ENCODE measurements at places on chromosomes 7 and 10. TPM values are rescaled to one million over a fixed set of nuclear protein-coding genes. Genes with fewer than 3 reads are reported as not detected.

GPR146 gene
- total RNA-seq = 33.5 TPM

GRCh38 chr10:19719284-19719683 is 96.9 kb upstream of the PLXDC2 start:
- DNase-seq = no peak

ECD gene
- total RNA-seq = 39.1 TPM

OGDH gene
- total RNA-seq = 102 TPM

GRCh38 chr7:65404020-65404419 is 30.4 kb downstream of the ZNF92 start:
- no peak for DNase-seq

DNA sequence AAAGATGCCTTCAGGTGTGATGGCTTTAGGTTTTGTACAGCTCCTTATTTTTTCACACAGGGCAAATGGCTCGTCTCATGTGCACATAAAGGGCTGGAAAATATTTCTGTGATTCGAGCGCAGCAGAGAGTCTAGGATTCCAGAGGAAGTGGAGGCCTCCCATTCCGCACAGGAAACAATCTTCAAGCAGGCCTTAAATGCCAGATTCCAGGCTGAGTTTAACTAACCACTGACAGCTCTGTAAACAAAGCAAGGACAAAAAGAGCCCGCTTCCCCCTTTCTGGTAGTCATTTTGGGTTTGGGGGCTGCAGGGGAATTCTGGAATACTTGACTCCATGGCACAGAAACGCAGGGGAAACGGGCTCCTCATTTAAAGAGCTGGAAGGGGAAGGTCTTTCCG is 87.2 kb downstream of the CALD1 start:
- no peak for DNase-seq

- DNase-seq = no peak
Observed at GRCh38 chr7:49245062-49245461, 320.7 kb downstream of the CDC14C start.

SPDYE11 gene
- total RNA-seq = not detected

MBL2 gene
- total RNA-seq = not detected

RARRES2 gene
- total RNA-seq = 433 TPM

DNA sequence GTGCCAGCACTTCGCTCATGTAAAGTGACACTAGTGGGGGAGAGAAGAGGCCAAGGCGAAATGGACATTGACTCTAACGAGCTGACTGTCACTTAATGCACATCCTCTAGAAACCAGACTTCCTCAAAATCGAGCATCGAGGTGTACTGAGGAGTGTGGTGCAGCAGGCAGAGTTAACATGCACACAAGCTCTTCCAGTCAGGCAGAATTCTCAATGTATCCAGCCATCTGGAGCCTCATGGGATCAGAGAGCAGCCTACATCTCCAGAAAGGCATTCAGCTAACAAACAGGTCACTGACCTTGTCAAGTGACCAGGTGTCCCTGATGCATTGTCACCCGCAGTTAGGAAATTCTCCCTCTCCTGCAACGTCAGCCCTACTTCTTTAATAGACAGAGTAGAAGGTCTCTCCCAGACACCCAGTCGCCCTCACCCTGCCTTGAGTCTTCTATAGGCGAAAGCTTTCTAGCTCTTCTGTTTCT is 259.8 kb upstream of the AOAH start:
- DNase-seq = no peak

PARG gene
- total RNA-seq = 24.7 TPM

All from sigmoid colon (tissue), 7 donors.